Midbrain (tissue), 1 donor: ENCODE measurements at places on chromosomes 7 and 10.

GRCh38 chr10:131961047-131961776 is 20.5 kb downstream of the BNIP3 start:
- DNase-seq = no peak

GRCh38 chr7:155093596-155093995 is 23.5 kb downstream of the HTR5A start:
- DNase-seq = no peak

- no peak for DNase-seq
Measured at GRCh38 chr10:759898-760477, 70.5 kb upstream of the DIP2C start.

GRCh38 chr7:95246831-95247370 is 77.4 kb downstream of the PON1 start:
- DNase-seq = peak; percentile 90

DNA sequence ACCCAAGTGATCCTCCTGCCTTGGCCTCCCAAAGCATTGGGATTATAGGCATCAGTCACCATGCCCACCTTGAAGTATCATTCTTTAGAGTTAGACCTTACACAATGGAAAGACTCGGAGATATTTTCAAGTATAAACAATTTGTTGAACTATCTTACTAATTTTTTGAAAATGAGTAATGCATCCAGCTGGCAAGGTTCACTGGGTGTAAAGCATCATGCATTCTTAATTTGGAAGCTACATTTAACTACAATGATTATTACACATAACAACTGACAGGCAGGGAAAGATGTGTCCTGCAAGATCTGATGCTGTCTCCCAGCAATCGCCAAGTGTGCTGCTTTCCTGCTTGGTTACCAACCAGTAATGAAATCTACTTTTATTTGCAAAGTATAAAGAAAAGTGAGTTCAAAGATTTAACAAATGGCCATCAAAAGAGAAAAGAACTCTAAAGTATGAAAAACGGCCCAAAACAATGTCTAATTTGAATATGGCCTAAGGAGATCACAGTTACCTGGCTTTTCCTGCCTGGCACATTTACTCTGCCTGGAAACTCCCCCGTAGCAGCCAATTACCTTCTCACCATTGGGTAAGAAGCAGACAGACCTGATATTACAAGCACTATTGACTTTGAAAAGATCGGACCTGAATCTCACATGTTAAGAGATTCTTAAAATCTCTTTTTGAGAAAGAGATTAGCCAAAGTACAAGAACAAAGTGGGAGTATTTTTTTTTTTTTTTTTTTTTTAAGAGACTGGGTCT is 59.3 kb upstream of the NMT2 start:
- no peak for DNase-seq

DNA sequence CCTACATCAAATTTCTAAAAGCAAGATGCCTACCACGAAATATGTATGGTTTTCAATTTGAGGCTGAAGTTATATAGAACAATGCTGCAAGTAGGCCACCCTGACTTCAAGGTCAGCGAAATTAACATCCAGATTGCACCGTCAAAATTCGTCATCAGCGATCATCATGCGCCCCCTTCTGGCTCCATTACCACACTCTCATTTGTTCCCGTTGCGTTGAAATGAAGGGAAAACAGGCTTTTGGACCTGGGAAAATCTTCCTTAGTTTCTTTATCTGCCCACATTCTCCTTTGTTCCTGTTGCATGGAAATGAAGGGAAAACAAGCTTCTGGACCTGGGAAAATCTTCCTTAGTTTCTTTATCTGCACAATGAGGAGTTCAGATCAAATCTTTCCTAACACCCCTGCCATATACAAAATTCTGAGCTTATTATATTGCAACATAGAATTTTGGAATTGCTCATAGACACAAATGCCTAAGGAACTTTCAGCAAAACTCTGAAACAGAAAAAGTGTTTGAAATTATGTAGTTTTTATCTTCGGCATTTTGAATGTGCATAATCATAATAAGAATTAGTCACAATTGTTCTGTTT is 98.2 kb upstream of the PRKCQ start:
- DNase-seq = peak; percentile 66

DNA sequence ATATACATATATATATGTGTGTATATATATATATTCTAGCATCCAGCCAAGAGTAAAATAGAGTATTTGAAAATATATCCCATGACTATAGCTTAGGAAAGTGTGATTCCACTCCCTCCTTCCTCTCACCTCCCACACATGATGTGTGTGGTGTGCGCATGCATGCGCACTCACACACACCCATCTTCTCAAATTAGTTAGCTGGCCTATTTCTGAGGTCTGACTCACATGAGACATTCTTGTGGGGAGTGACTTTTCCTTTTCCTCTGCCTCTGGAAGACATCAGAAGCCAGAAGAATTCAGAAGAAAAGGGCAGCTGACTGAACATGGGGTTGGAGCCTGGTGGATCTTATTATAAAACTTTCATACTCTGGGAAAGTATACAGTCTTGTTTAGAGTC is 793.5 kb upstream of the ZNF722 start:
- no peak for DNase-seq

- no peak for DNase-seq
Measured at GRCh38 chr7:111012149-111012548, 78.8 kb upstream of the LRRN3 start.

DNA sequence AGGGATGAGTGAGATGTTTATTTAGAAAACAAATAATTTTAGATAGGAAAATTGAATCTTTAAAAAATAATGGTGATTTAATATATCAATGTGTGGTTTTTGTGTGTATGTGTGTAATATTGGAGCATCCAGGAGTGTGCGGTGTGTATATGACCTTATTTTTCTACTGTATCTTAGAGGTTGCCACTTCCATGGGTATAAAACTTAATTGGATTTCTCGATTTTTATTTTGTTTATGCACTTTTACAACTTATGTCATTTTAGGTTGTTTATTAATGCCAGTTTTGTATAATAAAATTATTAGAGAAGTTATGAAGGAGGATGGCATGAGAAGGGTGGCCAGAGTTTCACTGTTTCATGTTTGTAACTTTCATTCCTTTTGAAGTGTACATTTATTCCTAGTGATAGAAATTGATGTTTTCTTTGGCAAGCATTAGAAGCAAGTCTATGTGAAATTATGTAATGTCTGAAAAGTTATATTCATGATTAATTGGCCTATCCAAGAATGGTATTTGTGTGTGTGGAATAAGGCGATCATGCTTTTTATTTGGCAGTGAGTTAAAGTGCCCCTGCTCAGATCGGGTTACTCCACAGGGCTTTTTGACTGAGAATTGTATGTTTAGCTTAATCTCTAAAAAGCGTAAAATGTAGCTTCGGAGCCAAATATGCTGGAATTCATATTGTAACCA is 110.3 kb downstream of the KAT6B start:
- no peak for DNase-seq

DNA sequence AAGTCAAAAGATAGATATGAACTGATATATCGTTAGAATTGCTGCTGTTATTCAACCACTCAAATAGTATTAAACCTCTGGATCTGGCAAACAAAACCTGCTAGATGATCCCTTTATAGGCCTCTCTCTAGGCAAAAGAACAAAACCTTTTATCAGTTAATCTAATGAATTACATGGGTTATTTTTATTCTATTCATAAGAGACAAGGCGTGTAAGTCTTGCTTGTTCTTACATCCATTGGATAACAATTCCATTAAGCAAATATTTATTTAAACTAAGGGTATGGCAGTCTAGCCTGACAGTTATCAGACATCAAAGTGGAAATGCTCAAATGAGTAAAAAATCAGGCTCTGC is 16.6 kb upstream of the ADRB1 start:
- no peak for DNase-seq

DNA sequence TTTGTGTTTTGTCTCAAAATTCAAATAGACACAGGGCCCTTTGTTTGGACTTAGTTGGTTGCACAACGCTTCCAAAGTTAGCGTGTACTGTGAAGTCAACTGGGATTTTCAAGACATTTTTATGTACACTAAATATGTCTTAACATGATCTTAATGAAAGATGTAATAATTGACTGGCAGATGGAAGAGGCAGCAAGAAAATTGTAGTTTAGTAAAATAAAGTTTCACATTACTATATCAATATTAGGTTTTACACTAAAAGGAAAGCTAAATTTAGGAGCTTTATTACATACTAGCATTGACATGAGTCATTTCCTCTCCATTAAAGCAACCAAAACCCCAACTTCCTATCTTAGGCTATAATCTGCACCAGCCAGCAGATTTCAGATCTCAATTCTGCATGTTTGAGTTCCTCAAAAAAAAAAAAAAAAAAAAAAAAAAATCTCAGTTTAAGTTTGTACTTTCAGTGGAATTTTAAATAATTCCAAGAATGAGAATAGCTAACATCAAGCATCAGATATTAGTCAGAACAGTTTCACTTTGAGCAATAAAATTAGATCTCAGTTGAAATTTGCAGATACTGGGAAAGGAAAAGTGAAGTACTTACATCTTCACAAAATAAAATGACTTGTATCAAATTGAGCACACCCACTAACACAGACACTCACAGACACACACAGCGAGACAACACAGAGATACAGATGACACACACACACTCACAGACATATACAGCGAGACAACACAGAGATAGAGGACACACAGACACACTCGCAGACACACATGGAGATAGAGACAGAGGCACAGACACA is 346.6 kb upstream of the KLF6 start:
- DNase-seq = peak; percentile 15

- no peak for DNase-seq
Measured at GRCh38 chr7:45203459-45203858, 45.9 kb downstream of the RAMP3 start.

DNA sequence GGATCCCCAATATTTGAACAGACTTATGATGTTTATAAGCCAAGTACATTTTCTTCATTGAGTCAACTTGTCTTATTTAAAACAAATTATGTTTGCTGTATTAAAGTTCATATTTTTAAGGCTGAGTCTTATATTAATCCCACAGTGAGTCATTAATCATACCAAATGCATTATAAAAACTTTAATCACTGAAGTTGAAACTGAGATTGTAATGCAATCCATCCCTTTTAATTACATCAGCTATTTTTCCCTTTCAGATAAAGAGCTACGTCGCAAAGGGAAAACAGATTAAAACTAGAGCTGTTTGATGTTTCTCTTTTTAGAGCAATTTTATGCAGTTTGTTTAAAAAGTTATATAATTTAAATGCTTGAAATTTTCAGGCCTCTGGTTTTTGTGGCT is 183.0 kb downstream of the ARID5B start:
- no peak for DNase-seq

GRCh38 chr7:414681-415560 is 104.7 kb downstream of the PDGFA start:
- no peak for DNase-seq

- peak; percentile 51 for DNase-seq
Measured at GRCh38 chr10:95388539-95388938, 97.7 kb upstream of the PDLIM1 start.

DNA sequence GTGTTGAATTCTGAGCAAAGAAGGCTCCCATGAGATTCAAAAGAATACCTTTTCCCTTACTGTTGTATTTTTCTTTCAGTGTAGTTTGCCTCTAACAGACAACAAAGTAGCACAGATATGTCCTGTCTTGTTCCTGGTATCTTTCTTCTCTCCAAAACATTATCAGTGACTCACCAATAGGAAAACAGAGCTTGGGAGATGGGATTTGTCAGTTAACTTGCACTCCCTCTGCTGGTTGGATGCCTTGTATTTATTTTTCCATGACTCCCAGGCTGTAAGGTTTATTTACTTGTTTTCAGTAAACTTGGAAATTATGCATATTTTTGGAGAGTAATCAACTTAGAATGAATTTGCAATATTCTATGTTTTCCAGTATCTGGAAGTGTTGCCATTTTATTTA is 129.7 kb downstream of the SAMD9 start:
- DNase-seq = peak; percentile 6

DNA sequence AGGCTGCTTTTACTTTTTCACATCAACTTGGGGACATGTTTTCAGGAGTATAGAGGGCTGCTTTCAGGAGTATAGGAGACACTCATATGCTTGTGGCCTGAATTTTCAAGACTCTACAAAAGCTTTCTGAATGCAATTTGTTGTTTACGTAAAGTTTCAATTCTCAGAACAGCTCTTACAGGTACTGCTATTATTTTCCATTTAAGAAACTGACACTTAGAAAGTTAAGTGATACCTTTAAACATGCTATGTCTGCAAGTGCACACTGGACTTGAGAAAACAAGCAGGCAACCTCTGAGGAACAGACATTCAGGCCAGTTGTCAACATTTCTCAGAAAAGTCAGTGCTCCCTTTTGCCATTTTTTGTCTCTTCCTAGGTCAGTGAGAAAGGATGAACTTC is 70.0 kb upstream of the PHYHIPL start:
- no peak for DNase-seq

GRCh38 chr7:157713591-157713990 is 376.8 kb downstream of the DNAJB6 start:
- DNase-seq = no peak

GRCh38 chr10:33799281-33799943 is 464.9 kb upstream of the NRP1 start:
- no peak for DNase-seq

DNA sequence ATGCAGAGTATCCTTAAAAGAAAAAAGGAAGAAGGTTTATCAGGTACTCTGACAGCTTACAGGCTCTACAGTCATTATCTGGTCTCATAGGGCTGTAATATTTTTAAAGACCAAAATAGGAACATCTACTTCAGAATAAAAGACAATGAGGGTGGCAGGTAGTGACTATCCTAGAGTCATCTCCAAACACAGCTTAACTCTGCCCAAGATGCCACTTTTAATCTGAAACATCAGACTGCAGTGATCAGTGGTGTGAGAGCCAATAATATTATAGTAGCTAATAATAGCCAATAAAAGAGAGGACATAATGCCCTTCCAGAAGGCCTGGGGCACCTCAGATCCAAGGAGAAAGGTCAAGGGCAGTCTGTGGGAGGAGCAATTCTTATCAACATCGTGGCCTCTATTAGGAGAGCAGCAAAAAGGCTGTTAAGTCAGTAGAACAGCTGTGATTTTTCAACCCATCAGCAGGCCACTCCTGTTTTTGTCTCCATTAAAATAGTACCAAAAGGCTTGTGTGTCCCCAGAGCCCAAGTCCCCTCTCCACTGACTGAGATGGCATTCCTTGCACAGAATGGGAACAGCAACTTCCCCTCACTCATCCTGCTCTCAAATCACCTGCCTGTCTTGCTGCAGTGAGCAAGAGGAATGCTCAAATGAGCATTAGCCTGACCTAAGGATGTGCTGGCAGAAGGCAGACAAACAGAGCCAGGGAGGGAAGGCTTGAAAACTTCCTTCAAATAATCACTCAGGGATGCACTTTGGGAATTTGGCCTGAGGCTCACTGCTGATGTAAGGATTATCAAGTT is 20.7 kb upstream of the SPOCK2 start:
- no peak for DNase-seq
